ENCODE measurements at places on chromosomes 5 and 9. TPM values are rescaled to one million over a fixed set of nuclear protein-coding genes. Genes with fewer than 3 reads are reported as not detected.

GRCh38 chr9:138010861-138011260, 133.3 kb downstream of the CACNA1B start:
- no peak overlapping the region for H3K27ac ChIP-seq
- H3K4me3 ChIP-seq = no peak overlapping the region
- no peak for DNase-seq
- no peaks in the 10 kb centered on the region for H3K36me3 ChIP-seq

Gene FBP1
- total RNA-seq = 0.21 TPM

DNA sequence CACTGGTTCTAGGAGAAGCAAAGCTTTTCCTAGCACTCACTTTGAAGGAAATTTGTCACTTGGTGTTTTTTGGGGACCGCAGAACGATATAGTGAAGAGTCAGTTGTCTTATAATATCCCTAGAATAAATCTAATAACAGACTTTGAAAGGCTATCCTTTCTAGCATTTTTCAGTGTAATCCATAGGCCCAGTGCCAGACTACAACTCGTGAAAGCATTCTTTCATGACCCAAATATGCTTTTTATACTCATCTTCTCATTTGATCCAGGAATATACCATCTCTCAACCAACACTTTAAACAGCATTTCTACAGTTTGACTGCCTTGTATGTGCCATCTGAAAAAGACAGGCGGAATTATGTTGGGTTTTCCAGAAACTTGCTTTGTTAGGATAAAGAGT, 104.0 kb downstream of the ERCC6L2 start:
- H3K36me3 ChIP-seq = peaks cover 40% of the 10 kb centered on the region
- no peak overlapping the region for H3K27ac ChIP-seq
- no peak for DNase-seq
- H3K4me3 ChIP-seq = no peak overlapping the region
- no peaks in the 10 kb centered on the region for H3K27me3 ChIP-seq

DNA sequence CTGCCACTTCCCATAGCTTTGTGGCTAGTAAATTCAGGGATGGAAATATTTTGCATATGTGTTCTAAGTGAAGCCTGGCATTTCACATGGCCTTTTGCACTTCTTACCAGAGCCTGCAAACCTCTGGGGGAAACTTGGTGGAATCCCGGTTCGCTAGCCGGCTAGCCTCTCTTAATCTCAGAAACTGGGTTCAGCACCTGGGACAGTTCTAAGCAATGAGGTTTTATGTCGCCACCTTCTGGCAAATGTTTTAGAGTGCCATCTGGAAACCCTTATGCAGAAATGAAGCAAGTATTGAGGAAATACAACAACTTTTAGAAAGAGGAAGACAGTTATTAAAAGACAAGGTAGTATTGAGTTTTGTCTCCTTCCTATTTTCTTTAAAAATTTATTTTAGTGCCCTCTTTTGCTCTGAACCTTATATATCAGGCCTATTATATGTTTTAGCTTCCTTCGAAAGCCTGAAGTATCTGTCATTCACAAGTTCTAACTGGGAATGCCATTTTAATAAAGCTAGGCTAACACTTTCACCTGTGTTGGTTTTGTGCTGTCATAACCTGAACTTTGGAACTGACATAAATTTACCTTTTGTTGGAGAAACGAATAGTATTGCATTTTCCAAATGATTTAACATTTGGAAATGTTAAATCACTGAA, 963 bp upstream of the HTR1A start:
- no peak overlapping the region for H3K27ac ChIP-seq
- no peaks in the 10 kb centered on the region for H3K4me1 ChIP-seq
- H3K27me3 ChIP-seq = peaks cover 17% of the 10 kb centered on the region
- peak; percentile 59 for DNase-seq
- H3K4me3 ChIP-seq = no peak overlapping the region

DNA sequence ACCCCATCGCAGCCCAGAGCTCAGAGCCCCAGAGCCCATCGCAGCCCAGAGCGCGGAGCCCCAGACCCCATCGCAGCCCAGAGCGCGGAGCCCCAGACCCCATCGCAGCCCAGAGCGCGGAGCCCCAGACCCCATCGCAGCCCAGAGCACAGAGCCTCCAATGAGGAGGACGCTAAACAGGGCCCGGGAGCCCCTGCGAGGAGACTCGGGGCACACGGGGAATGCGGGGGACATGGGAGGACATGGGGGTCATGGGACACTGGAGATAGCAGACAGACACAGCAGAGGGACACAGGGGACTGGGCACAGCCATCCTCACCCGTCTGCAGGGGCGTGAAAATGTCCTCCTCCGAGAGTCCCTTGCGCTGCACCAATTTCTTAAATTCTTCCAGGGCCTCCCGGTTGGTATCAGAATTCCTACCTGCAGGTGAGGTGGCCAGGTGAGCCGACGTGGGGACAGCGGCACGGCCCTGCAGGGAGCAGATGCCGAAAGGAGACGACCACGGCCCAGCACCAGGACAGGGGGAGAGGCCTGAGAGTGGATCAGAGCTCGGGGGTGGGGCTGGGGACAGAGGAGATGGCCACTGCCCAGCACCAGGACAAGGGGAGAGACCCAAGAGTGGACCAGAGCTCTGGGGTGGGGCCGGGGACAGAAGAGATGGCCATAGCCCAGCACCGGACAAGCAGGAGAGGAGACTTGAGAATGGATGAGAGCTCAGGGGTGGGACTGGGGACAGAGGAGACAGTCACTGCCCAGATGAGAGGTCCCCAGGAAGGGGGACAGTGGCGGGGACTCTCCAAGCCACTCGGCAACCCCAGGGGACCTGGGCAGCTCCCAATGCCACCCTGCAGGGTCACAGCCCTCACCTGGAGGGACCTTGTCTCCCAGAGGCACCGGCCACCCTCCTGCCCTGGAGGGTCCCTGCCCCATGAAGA, 2.8 kb downstream of the OBP2B start:
- H3K36me3 ChIP-seq = no peaks in the 10 kb centered on the region
- no peak overlapping the region for H3K4me3 ChIP-seq
- no peaks in the 10 kb centered on the region for H3K27me3 ChIP-seq
- H3K4me1 ChIP-seq = no peaks in the 10 kb centered on the region

GRCh38 chr5:176719113-176719739, 71.9 kb downstream of the TSPAN17 start:
- H3K4me1 ChIP-seq = peaks cover 5% of the 10 kb centered on the region
- H3K27me3 ChIP-seq = peaks cover 29% of the 10 kb centered on the region
- H3K36me3 ChIP-seq = no peaks in the 10 kb centered on the region
- H3K27ac ChIP-seq = no peak overlapping the region
- no peak overlapping the region for H3K4me3 ChIP-seq

Gene FOXE1
- total RNA-seq = 0.08 TPM

GRCh38 chr9:1869843-1870242, 145.3 kb upstream of the SMARCA2 start:
- DNase-seq = peak; percentile 48
- no peak overlapping the region for H3K27ac ChIP-seq
- no peaks in the 10 kb centered on the region for H3K36me3 ChIP-seq
- no peak overlapping the region for H3K4me3 ChIP-seq

DNA sequence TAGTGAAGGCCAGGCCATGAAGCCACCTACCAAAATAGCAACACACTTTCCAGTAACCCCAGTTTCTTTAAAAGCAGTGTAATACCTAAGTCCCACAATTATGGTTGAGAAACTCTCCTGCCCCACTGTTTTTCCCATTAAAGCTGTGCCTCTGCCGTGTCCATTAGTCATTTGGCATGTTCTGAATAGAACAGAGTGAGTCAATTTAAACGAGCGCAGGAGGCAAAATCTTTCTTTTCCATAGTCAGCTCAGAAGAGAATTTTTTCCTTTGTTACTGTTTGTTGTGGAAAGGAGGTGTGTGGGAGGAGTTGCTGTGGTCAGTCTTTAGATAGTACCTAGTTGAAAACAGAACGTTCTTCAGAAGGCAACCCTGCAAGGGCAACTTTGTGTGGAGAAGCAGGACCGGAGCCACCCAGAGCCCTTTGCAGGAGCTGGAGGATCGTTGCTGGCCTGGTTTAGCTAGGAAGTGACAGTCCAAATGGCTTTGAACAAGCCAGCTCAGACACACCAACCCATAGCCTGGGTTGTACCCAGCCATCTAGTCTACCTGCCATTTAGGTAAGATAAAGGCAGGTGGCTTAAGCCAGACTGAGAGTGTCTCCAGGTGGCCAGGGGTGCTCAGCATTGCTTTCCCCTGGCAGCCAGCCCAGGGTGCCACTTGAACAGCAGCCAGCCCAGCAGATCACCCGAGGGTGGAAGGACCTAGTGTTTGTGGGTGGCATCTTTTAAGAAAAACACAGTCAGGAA, 30.4 kb downstream of the GADD45G start:
- H3K27ac ChIP-seq = no peak overlapping the region
- H3K4me1 ChIP-seq = no peaks in the 10 kb centered on the region
- no peak for DNase-seq
- H3K4me3 ChIP-seq = no peak overlapping the region

GRCh38 chr5:78696637-78697036, 48.1 kb upstream of the LHFPL2 start:
- no peak overlapping the region for H3K4me3 ChIP-seq
- no peaks in the 10 kb centered on the region for H3K4me1 ChIP-seq
- no peak for DNase-seq
- no peak overlapping the region for H3K27ac ChIP-seq
- H3K27me3 ChIP-seq = peaks cover 3% of the 10 kb centered on the region

GRCh38 chr9:92035687-92036410, 79.4 kb downstream of the SPTLC1 start:
- H3K36me3 ChIP-seq = peaks cover 44% of the 10 kb centered on the region
- H3K27me3 ChIP-seq = no peaks in the 10 kb centered on the region
- H3K27ac ChIP-seq = no peak overlapping the region
- no peaks in the 10 kb centered on the region for H3K4me1 ChIP-seq
- DNase-seq = no peak

Gene TLR4
- 0.08 TPM for total RNA-seq

- peak; percentile 24 for DNase-seq
- no peak overlapping the region for H3K27ac ChIP-seq
- no peaks in the 10 kb centered on the region for H3K36me3 ChIP-seq
- H3K4me3 ChIP-seq = peak overlapping the region; percentile 63
- H3K4me1 ChIP-seq = peaks cover 27% of the 10 kb centered on the region
Observed at GRCh38 chr5:76083555-76084495, 642 bp downstream of the SV2C start.
